ENCODE measurements at places on chromosomes 4 and X. TPM values are rescaled to one million over a fixed set of nuclear protein-coding genes. Genes with fewer than 3 reads are reported as not detected.

- DNase-seq: no peak
Observed at GRCh38 chr4:105994061-105994460, 98.8 kb downstream of the NPNT start.

GRCh38 chr4:1731180-1731579 lies 9.9 kb downstream of the TACC3 start:
- DNase-seq: no peak

GRCh38 chr4:114378305-114378903 lies 220.2 kb upstream of the UGT8 start:
- no peak for DNase-seq

DNA sequence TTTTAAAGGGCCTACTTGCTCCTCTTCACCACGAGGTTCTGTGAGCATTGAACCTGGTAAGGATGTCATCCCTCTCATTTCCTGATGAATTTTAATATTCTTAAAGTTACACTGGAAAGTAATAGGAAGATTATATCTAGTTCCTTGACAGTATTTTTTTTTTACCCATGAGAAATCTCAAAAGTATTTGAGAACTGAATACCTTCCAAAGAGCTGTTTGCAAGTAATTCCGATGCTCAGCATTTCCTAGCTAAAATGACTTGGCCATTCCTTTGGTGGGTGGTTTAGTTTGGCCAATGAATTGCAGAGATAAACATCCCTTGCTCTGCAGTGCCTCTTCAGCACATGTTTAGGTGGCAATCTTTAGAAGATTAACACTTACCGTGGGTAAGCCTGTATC lies 110.2 kb upstream of the WDR1 start:
- DNase-seq: no peak

GRCh38 chrX:25663701-25664100 lies 474.4 kb upstream of the MAGEB18 start:
- DNase-seq: no peak

DNA sequence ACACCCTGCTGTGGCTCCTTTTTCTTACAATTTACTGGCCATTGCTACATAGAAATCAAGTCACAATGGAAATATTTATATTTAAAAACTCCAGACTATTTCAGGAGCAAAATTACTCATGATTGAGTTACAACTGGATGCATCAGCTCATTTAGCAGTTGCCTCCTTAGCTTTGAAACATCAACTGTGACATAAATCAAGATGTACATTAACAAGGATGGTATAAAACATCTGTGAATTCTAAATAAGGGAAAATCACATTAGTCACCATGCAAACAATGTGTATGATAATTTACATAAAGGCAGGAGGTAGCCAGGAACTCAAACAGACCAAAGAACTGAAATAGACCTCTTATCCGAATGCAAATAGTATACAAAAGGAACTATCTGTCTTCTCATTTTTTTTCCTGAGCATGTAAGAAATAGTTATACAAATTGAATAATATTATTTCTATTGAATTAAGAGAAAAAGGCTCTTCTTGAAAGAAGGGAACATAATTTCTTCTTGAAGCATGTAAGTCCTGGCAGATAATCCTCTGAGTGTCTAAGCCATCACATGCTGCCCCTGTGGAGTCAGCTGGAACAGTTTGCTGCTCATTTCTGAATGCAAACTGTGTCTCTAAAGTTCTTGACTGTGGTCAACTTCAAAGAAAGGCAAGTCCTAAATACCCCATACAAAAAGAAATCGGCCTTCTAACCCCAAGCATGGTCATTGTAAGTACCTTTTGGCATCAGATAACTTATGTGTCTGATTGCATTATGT lies 151.2 kb downstream of the NAA11 start:
- DNase-seq: no peak

- no peak for DNase-seq
Observed at GRCh38 chr4:184775854-184776555, 42.1 kb upstream of the CENPU start.

GRCh38 chr4:113827285-113827684 lies 65.7 kb upstream of the CAMK2D start:
- DNase-seq: no peak

DNA sequence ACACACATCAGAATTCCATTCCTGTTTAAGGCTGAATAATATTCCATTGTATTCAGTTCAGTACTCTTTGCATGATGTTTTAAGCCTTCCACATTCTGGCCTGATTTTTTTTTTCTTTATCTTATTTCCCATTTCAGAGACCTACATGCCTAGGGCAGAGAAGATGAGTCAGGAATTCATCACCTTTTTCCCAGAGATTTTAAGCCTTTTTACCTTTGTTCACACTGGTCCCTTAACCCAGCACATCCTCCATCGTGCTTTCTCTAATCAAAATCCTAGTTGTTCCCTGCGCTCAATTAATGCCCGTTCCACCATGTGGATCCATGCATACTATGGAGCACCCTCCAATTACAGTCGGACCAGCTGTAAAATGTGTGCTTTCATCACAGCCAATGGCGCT lies 245.1 kb downstream of the DHX15 start:
- DNase-seq: no peak

- no peak for DNase-seq
Observed at GRCh38 chrX:145631461-145631951, 186.1 kb upstream of the SLITRK2 start.

- no peak for DNase-seq
Observed at GRCh38 chr4:129583868-129584267, 487.9 kb downstream of the C4orf33 start.

DNA sequence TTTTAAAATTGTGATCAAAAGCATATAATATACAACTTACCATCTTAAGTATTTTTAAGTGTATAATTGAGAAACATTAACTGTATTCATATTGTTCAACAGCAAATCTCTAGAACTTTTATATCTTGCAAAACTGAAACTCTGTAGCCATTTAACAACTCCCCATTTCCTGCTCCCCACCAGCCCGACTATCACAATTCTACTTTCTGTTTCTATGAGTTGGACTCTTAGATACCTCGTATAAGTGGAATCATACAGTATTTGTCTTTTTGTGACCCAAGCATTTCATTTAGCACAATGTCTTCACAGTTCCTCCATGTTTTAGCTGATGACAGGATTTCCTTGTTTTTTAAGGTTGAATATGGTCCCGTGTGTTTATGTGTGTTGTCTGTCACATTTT lies 106.0 kb downstream of the LRBA start:
- no peak for DNase-seq

GRCh38 chr4:137952116-137952515 lies 290.0 kb downstream of the SLC7A11 start:
- DNase-seq: no peak

The SERTM2 gene
- 16.2 TPM for total RNA-seq

The CCDC149 gene
- total RNA-seq: 11.2 TPM

The ARAP2 gene
- total RNA-seq: 5.3 TPM

The PSMD10 gene
- 21.9 TPM for total RNA-seq

The TRAM1L1 gene
- total RNA-seq: 0.56 TPM
